ENCODE measurements at places on chromosomes 5 and 9. TPM values are rescaled to one million over a fixed set of nuclear protein-coding genes. Genes with fewer than 3 reads are reported as not detected.
A peak's percentile ranks its signal among the peaks of the same experiment; 100 is the strongest.

- no peak for DNase-seq
These were observed 22.6 kb downstream of the SLC36A1 start for GRCh38 chr5:151469992-151470391.

DNA sequence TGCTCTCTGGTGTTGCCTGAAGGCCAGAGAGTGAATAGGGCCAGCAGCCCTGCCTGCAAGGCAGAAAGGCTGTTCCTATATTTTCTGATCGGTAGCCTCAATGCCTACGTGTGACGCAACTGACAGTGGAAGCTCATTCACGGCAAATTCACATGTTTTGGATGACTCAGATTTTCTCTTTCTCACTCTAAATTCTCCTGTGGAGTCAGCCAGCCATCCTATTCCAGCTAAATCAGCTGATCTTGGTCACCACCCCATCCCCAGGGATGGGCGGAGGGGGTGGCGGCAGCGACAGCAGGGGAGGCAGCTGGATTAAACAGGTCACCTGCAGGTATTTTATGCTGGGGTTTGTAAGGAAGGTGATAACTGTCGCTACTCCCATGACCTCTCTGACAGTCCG is 52.3 kb downstream of the ZNF510 start:
- no peak for DNase-seq

Gene FBP2
- polyA plus RNA-seq, result not detected

DNA sequence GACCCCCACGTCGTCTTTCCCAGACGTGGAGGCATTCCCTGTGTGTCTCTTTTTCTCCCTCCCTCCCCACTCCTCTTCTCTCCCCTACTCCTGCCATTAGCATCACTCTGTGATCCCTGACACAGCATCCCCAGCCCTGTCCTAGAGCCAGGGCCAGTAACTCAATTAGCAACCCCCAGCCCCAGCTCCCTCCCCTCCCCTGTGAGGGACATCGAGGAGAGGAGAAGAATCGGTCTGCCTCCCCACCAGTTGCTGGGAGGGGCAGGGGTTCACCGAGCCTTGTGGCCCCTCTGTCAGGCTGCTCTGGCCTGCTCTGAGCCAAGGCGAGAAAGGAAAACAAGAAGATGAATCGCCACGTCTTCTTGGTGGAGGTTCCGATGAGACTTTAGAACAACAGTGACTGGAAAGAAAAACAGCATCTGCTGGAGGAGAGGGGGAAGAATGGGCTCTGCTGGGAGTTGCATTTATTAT is 123.1 kb downstream of the PAPPA start:
- no peak for DNase-seq

- no peak for DNase-seq
These were observed 31.0 kb downstream of the TMEM252 start for GRCh38 chr9:68509689-68510088.

DNA sequence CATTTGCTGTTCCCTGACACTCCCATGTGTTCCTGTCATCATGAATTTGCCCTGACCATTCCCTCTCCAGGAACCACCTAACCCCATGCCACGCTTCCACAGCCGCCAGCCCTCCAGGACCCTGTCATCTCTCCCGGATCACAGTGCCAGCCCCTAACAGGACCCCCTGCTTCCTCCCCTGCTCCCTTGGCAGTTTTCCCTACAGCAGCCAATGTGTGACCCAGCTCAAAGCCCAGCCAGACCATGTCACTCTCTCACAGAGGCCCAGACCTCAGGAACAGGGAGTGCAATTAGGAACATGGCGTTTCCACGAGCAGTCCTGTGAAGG is 8.1 kb downstream of the FOXE1 start:
- DNase-seq, result no peak

- DNase-seq, result no peak
These were observed 3.6 kb downstream of the NIPSNAP3B start for GRCh38 chr9:104767507-104767906.

Gene CFAP77
- 0.94 TPM for polyA plus RNA-seq

Gene OTP
- polyA plus RNA-seq, result not detected

Gene CSF1R
- 13.8 TPM for polyA plus RNA-seq

Gene ANKH
- polyA plus RNA-seq, result 14.0 TPM

Gene SH3GL2
- 5.4 TPM for polyA plus RNA-seq

Gene PCDHB16
- polyA plus RNA-seq, result 7.2 TPM

- no peak for DNase-seq
These were observed 49.5 kb upstream of the SUSD1 start for GRCh38 chr9:112224401-112225289.

Gene CDO1
- polyA plus RNA-seq, result 31.0 TPM

DNA sequence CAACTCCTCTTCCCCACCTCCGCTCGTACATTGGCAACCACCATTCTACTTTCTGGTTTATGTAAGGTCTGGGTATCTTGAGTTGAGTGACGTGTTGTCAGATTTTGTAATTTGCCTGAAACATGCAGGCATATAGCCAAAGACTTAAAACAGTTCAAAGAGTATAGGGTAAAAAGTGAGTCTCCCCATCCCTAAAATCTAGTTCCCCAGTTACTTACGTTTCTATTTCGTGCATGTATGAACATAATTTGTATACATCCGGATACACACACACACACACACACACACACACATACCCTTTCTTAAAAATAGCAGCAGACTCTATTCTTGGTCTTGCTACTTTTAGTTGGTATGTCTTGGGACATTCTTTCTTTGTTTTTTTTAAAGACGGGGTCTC is 915 bp downstream of the HSDL2 start:
- peak; percentile 45 for DNase-seq

GRCh38 chr9:126788634-126789349 is 16.0 kb upstream of the ZBTB43 start:
- DNase-seq, result no peak

DNA sequence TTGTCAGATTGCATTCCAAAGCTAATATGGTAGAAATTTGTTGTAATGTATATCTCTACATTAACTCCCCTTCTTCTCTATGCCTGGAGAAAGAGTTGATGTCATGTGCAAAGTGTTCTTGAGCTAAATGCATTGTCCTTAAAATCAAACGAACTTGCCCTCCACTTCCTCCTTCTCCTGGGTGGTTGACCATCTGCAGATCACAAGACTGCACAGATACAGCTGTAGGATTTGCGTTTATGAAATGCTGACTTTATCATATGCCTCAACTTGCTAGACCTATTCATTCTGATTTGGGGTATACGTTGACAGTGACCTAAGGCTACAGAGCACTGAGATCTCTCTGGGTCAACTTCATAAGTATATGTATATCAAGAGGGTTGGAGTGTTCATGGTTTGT is 8.3 kb downstream of the TRIM32 start:
- DNase-seq, result no peak
